Left lung (tissue), 14 donors: ENCODE measurements at places on chromosomes 5 and 9. TPM values are rescaled to one million over a fixed set of nuclear protein-coding genes. Genes with fewer than 3 reads are reported as not detected.
A peak's percentile ranks its signal among the peaks of the same experiment; 100 is the strongest.

DNA sequence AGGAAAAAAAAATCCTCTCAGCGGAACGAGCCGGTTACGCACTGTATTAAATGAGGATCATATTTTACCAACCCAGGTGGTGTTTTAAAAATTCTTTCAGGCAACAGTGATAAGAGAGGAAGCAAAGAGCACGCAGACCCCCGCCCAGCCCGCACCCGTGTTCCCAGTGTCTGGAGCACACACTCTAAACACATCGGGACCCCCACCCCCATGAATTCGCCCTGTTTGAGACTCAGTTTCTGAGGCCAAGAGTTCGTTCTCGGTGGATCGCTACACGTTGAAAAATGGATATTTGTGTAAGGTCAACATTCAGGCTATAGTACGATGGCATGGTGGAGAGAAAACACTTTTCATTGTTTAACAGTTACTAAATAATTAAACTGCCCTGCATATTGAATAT is 196.3 kb downstream of the MEF2C start:
- H3K4me1 ChIP-seq = no peaks in the 10 kb centered on the region
- H3K4me3 ChIP-seq = no peak overlapping the region
- no peak overlapping the region for H3K27ac ChIP-seq
- H3K36me3 ChIP-seq = no peaks in the 10 kb centered on the region

DNA sequence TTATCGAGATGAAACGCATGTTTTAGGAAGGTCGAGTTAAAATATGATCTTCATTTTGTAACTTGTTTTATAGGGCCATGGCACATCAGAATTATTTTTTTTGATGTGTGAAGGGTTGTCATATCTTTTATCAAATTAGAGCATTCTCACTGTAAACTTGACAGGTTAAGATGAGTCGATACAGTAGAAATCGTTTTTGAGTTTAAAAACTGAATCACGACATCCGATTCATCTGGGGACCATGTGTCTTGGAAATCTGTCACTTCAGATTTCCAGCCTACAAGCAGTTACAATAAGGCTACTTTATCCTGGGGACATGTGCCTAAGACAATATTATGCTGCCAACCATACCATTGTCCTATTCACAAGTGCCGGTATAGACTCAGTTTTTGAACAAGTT is 136.2 kb downstream of the ALDH1A1 start:
- no peaks in the 10 kb centered on the region for H3K27me3 ChIP-seq
- H3K4me3 ChIP-seq = no peak overlapping the region
- H3K4me1 ChIP-seq = no peaks in the 10 kb centered on the region
- no peak for DNase-seq

DNA sequence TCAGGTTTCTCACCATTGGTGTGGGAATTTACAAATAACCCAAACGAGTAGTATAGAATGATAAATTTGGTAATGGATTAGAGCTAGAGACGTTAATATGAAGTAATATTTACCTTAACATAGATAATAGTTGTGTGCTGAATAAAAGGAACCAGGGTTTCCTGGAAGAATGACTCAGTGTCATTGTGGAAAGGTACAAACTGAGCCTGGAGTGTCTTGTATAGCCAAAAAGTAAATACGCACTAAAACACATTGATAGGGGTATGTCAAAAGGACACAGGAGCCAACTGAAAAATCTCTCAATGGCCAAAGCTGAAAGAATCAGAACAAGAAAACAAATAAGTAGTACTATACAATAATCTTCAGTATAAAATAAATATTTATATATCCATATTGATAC is 363.5 kb downstream of the SLCO4C1 start:
- no peaks in the 10 kb centered on the region for H3K27me3 ChIP-seq
- no peak for DNase-seq
- no peaks in the 10 kb centered on the region for H3K36me3 ChIP-seq
- H3K4me3 ChIP-seq = no peak overlapping the region
- no peak overlapping the region for H3K27ac ChIP-seq

GRCh38 chr5:138716456-138716924 is 36.7 kb upstream of the CTNNA1 start:
- no peaks in the 10 kb centered on the region for H3K36me3 ChIP-seq
- no peaks in the 10 kb centered on the region for H3K4me1 ChIP-seq
- DNase-seq = no peak
- H3K4me3 ChIP-seq = no peak overlapping the region
- H3K27ac ChIP-seq = no peak overlapping the region

- peak overlapping the region; percentile 27 for H3K4me3 ChIP-seq
- no peaks in the 10 kb centered on the region for H3K36me3 ChIP-seq
- H3K27me3 ChIP-seq = no peaks in the 10 kb centered on the region
These were observed 3.4 kb upstream of the CNTRL start for GRCh38 chr9:121071370-121071755.

The PCDHB12 gene
- 2.3 TPM for total RNA-seq

The CAMLG gene
- 31.4 TPM for total RNA-seq

The ANXA2R gene
- total RNA-seq = 2.3 TPM

The ZNF474 gene
- total RNA-seq = not detected
